T-helper 2 cell treated with Interferon-gamma antibody and Interleukin-4, amounts not matched to agents 100 ng/mL and 5 ng/mL, for 36 hours (primary cell): ENCODE measurements at places on chromosomes 1 and 21. TPM values are rescaled to one million over a fixed set of nuclear protein-coding genes. Genes with fewer than 3 reads are reported as not detected.

PIK3R3 gene
- total RNA-seq, result 3.7 and 5.5 TPM in 2 replicates

PDE9A gene
- total RNA-seq, result 10.4 and 12.6 TPM in 2 replicates

LCK gene
- 413 and 422 TPM in 2 replicates for total RNA-seq

AGBL4 gene
- not detected in 2 replicates for total RNA-seq

OR10K1 gene
- not detected in 2 replicates for total RNA-seq

CCDC185 gene
- total RNA-seq, result not detected in 2 replicates

AGPAT3 gene
- total RNA-seq, result 126 and 127 TPM in 2 replicates

CHI3L1 gene
- not detected in 2 replicates for total RNA-seq

GIPC2 gene
- total RNA-seq, result 0.05 and 0.07 TPM in 2 replicates

TSPEAR gene
- total RNA-seq, result not detected in 2 replicates

SYF2 gene
- total RNA-seq, result 39.1 and 39.7 TPM in 2 replicates

SPRR1B gene
- total RNA-seq, result not detected in 2 replicates

CYP4A22 gene
- total RNA-seq, result not detected in 2 replicates

SLAMF6 gene
- total RNA-seq, result 34.1 and 36.4 TPM in 2 replicates

LAMB3 gene
- total RNA-seq, result 1.5 and 1.6 TPM in 2 replicates

PGLYRP3 gene
- total RNA-seq, result not detected in 2 replicates

FBXO2 gene
- 0.41 and 0.59 TPM in 2 replicates for total RNA-seq

FAM151A gene
- not detected in 2 replicates for total RNA-seq
